ENCODE measurements at places on chromosomes 7 and 10.

GRCh38 chr7:3909128-3909527 lies 608.1 kb downstream of the SDK1 start:
- no peak for DNase-seq

DNA sequence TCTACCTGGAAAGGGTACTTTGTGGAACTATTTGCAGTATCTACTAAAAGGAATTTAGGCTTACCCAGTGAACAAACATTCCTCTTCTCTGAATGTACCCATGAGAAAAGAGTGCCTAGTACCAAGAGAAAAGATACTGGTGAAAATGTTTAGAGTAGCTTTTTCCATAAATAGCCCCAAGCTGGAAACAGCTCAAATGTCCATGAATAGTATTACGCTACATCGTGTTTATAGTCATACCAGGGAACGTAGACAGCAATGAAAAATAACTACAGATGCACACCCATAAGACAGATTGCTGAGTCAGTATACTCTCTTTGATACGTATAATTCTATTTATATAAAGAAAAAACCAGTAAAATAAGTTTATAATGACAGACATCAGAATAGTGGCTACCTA lies 285.9 kb downstream of the KLF6 start:
- no peak for DNase-seq

DNA sequence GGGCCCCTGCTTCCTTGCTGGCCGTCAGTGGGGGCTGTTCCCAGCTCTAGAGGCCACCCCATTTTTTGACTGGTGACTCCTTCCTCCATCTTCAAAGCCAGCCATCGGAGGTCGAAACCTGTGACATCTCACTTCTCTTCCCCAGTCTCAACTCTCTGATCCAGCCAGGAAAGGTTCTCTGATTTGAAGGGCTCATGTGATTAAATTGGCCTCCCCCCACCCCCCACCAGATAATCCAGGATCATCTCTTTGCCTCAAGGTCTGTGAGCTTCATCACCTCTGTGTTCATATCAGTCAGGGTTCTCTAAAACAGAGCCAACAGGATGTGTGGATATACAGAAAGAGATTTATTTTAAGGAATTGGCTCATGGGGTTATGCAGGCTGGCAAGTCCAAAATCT lies 5.6 kb upstream of the RAMP3 start:
- DNase-seq, result no peak

DNA sequence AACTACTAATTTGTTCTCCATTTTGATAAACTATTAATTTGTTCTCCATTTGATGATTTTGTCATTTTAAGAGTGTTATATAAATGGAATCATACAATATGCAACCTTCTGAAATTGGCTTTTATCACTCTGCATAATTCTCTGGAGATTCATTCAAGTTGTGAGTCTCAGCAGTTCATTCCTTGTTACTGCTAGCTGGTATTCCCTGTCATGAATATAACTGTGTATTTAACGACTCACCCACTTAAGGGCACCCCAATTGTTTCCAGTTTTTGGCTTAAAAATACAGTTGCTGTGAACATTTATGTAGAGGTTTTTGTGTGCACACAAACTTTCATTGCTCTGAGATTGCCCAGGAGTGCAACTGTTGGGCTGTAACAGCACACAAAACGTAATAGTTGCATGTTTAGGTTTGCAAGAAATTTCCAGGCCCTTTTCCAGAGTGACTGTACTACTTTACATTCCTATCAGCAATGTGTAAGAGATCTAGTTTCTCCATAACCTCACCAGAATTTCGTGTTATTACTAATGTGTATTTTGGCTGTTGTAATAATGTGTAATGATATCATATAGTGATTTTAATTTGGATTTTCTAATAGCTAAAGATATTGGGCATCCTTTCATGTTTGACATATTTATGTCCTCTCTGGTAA lies 153.2 kb upstream of the ADCY1 start:
- no peak for DNase-seq

DNA sequence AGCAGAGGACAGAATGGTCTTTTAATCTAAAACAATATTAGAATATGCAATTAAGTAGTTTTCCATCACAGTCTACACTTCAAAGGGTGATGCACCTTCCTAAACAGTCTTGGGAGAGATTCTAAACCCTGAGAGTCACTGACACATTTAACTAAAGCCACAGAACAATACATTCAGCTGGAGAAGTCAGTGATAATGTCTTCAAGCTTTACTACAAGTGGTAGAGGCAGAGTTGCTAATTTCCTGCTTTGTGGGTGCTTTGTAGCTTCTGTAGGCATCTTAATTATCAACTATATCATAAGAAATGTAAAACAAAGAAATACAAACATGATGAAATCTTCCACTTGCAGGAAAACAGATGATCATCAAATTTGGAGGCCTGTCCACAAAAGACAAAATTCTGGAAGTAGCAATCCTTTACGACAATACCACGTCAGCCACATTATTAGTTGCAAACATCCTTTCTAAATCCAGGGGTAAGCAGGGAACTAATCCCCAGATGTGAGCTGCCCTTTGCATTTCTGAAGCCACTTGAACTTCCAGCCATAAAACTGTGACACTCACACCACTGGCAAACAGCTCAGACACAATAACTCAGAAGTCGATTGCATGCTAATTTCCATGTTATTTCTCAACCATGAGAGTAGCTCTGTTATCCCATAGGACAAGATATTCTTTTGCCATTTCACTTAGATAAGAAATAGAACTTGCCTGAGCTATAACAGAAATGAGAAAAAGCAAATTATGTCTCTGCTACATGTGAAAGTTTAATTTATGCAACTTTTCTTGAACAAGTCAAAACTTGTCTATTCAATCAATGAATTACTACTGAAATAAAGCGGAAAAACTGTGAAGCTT lies 212.2 kb downstream of the FAM107B start:
- DNase-seq, result no peak

GRCh38 chr10:30188101-30188500 lies 128.7 kb upstream of the JCAD start:
- no peak for DNase-seq
